ENCODE measurements at places on chromosomes 4 and X.

DNA sequence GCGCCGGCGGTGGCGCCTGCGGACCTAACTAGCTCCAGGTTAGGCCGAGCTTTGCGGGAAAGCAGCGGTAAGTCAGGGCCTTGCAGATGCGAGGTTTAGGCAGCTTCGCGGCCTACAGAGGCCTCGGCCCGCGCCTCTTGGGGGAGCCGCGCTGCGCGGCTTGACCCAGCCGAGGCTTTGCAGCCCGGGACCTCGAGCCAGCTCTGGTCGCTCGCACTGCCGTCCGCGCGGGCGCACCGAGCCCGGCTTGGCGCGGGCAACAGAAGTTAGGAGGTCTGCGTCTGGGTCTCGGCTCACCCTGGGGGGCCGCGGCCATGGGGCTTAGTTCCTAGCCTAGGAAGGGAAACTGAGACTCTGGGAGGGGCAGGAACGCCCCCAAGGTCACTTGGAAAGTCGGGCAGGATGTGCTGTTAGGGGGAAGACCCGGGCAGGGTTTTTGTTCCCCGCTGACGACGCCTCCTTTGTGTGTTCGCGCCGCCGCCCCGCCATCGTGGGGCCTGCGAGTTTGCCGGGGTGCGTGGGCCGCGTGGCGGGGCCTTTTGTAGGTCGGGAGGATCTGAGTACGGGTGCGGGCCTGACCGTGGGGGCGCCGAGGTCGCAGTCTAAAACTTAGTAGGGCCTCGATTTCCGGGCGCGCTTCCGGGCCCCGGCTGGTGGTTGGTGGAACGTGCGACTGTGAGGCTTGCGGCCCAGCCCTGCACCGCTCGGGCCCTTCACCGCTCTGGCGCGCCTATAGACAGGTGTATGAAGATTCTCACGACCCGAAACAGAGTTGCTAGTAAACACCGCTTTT, 482 bp downstream of the RNF4 start:
- no peak for DNase-seq

DNA sequence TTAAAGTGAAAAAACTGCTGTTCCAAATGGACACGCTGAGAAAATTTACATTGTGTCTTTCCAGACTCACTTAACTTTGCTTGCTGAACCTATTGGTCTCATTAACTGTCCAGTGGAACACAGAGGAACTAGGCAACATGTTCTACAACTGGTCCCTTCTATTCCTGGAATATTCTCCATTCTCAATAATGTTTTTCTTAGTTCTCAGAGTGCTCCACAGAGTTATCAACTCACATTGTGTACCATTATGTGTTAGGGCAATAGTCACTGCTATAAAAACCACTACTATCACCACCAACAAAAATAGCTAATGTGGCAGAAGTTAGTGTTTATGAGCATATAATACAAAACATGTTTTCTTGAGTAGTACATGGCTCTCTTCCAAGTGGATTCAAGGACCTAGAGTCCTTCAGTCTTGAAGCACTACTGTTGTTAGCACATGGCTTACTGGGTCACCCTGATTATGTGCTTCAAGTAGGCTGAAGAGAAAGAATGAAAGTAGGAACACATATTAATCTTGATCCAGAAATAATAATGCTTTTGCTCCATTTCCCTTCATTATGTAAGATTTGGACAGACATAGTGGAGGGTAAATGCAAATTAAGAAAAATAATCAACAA, 865.3 kb upstream of the HS3ST1 start:
- DNase-seq, result no peak

- no peak for DNase-seq
These were observed 67.5 kb upstream of the CLDN34 start for GRCh38 chrX:9899640-9900111.

DNA sequence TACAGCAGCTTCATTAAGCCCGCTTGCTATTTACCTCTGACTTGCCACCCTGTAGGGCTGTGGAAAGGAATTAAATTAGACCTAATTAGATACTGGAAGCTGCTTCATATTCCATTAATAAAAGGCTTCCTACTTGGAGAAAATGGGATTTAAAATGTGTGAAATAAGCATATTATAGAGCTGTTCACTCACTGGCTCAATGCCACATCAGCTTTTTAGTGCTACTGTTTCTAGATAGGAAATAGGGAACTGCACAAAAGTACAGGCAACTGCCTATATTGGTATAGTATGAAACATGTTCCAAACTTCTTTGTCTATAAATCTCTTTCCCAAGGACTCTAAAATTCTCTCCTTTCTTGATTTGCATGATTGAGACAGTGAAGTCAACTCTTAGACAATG, 407.9 kb upstream of the AADAT start:
- no peak for DNase-seq

DNA sequence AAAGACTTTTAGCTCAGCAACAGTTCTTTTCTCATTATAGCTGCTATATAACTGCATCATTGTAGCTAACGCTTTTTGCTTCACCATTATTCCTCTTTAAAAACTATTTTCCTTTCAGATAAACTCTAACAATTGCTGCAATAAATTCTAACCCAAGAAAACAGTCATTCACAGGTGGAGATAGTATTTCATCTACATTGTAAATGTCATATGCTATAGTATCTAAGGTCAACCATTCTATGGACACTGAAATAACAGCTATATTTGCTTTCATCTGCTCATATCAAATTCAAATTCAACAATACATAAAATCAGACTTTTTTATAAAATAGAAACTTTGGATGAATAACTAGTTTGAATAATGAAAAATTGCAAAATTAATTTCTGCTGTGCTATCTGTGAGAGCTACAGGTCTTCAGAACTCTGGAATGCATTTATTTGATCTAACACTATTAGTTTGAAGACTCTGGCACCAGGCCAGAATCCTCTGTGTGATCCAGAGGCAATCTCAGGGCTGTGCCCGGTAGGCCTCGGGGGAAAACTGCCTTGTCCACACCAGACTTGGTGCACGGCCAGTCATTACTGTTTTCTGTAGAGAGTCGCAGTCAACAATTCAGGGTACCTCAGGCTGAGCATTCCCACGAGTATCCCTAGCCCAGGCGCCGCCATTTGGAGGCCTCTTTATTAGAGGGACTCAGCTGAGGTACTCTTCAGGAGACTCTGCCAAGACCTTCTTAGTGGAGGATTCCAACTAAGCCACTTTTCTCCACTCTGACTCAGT, 332.4 kb downstream of the SLC7A11 start:
- no peak for DNase-seq

DNA sequence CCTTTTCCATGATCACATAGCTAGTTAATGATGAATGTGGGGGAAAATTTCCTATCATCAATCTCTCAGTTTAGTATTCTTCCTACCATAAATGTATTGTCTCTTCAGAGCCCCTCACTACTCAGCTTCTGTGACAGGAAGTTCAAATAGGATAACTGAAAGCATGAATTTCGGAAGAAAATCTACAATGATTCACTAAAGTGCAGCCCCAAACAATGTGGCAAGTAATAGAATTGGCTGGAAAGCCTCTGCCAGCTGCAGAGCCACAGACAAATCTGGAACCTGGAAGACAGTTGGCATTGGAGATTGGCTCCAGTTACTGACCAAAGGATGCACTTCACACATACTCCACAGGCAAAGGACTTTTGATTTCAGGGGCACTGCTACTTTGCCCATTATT, 35.2 kb downstream of the EGF start:
- DNase-seq, result no peak

- no peak for DNase-seq
These were observed 335.8 kb downstream of the FAT4 start for GRCh38 chr4:125650557-125650956.

- no peak for DNase-seq
These were observed 406.1 kb upstream of the POU3F4 start for GRCh38 chrX:83101961-83102360.

DNA sequence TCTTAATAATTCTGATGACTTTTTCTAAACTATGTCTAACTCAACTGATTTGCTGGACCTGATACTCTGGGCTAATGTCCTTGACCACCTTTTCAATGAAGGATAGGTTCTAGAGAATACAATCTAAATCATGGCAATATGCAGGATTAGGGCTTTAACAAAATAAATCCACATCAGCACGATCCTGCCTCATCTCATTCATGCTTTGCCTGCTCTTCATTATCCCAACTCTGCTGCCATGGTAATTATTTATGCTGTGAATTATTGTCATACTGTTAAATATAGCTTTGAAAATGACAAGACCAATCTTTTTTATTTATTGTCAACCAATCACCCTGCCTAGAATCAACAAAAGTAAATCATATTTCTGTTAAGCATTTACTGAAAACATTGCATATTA, 2176.7 kb upstream of the AGA start:
- no peak for DNase-seq

DNA sequence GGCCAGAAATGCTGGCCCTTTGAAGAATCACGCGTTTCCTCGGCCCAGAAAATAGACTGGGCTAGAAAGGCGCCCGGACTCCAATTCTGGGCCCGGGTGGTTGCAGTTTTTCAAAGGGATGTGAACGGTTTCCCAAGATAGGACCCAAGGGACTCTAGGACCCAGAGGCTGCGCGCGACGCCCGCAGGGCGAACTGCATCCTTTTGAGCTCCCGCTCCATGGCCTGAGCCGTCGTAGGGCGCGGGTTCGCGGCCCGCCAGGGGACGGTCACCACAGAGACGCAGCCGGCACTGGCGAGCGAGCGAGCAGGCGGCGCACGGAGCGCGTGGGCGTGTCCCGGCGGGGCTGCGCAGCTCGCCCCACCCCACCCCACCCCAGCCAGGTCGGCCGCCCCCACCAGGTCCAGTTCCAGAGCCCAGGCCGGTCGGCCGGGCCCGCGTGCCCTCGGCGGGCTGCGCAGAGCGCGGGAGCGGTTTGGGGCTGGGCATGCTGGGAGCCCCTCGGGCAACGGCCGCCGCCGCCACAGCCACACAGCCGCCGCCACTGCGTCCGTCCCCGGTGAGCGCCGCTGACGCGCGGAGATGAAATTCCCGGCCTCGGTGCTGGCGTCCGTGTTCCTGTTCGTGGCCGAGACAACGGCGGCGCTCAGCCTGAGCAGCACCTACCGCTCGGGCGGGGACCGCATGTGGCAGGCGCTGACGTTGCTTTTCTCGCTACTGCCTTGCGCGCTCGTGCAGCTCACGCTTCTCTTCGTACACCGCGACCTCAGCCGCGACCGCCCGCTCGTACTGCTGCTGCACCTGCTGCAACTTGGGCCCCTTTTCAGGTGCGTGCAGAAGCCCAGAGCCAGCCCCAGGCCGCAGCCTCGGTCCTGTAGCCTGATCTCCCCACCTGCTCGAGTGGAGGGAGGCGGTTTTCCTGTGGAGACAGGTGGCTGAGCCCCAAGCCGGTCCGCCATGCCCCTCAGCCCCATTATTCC, at the start of gene XK:
XK (plus strand) TSS at position 411 of the 979 bp plus-strand sequence; CDS start at position 582, 171 bp downstream.
- no peak for DNase-seq

DNA sequence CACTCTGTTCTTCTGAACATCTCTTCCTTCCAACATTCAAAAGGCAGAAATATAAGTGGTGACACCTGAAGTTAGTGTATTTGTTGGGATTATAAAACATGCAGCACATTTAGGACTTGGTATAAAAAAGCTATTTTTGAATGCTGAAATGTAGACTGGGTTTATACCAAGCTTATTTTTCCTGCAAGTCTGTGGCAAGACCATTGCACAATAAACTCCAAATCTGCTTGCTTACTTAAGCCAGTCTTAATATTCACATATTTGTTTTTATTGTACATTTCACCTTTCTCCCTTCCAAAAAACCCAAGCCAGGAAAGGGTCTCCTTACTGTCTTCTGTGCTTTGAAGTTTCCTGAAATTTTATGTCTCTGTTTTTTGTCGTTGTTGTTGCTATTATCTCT, 63.7 kb downstream of the FHIP1A start:
- DNase-seq, result no peak

- no peak for DNase-seq
These were observed 104.0 kb upstream of the BMP2K start for GRCh38 chr4:78671903-78672815.

- DNase-seq, result no peak
These were observed 17.2 kb upstream of the POLA1 start for GRCh38 chrX:24676403-24677024.

DNA sequence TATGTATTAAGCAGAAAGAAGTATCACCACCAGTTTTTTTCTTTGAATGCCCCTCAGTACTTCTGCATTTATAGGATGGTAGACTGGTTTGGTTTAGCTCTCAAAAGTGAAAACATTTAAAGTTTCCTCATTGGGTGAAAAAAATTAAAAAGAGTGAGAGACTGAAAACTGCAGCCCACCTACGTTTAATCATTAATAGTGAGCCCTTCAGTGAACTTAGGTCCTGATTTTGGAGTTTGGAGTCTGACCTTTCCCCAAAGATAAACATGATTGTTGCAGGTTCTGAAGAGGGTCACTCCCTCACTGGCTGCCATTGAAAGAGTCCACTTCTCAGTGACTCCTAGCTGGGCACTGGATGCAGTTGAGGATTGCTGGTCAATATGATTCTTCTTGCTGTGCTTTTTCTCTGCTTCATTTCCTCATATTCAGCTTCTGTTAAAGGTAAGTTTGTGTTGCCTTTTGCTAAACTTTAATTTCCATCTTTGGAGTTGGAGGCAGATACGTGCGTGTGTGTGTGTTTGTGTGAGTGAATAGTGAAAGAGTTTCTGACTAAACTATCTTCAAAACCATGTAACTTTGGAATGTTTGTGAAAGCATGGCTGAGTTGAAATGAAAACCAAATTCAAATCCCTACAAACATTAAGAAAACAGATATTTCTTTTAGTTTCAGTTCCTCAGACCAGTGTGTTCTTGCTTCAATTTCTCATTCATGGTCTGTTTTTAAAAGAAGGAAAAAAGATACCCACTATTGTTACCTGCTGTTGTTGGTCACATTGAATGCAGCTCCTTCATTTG, at the start of gene MTTP:
MTTP (plus strand) TSS at position 295 of the 795 bp plus-strand sequence; CDS start at position 381, 86 bp downstream.
- DNase-seq, result no peak

DNA sequence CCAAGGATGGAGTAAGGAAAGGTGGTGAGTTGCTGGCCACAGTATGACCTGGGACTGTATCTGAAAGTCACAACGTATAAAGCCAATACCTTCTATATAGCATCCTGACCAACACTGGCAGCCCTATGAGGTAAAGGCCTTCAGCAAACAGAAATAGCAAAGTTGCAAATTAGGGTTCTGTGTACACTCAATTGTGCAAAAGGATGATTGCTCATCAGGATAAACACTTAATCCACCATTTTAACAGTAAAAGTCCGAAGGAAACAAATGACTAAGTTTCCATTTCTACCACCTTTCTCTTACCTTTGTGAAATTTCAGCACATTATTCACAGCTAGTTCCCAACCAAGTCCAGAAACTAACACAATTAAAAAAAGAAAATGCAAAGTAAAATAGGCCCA, 1.4 kb upstream of the FNIP2 start:
- DNase-seq, result no peak

- DNase-seq, result no peak
These were observed 19.9 kb upstream of the AR start for GRCh38 chrX:67523932-67524331.

DNA sequence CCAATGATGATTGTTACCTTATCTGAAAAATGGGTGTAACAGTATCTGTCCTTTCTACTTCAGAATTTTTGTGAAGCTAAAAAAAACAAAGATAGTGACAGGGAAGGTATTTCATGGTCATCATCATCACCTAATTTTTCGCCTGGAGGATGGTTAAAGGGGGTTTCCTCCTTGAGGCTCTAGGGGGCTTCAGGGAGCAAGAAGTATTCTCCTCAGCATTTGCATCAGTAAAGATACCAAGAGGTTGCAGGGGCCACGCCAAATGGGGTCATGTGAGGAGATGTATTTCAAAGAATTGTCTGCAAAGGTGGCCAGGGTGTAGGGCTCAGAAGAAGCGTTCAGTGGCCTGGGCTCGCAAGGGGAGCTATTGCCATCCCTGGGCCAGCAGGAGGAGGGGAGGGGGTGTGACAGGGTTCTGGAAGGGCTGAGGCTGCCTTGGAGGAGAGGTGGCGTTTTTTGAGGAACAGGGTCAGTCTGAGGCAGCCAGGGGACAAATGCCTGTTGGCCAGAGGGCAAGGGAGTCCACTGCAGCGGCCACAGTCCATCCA, 7.3 kb upstream of the NSG1 start:
- no peak for DNase-seq

- DNase-seq, result no peak
These were observed 1511.0 kb upstream of the ADGRL3 start for GRCh38 chr4:59689149-59689548.

Measured in pulmonary artery endothelial cell (primary cell).